Stimulated activated CD4-positive, alpha-beta T cell treated with anti-CD3 and anti-CD28 coated beads, Interleukin-1b, Interleukin-23, amount 100 ng/mL, for 1 hour (primary cell): ENCODE measurements at places on chromosomes 7 and 10.

GRCh38 chr10:84341983-84342382 lies 13.6 kb downstream of the CCSER2 start:
- no peak for DNase-seq

- no peak for DNase-seq
Observed at GRCh38 chr10:48599830-48600134, 5.1 kb downstream of the ARHGAP22 start.

DNA sequence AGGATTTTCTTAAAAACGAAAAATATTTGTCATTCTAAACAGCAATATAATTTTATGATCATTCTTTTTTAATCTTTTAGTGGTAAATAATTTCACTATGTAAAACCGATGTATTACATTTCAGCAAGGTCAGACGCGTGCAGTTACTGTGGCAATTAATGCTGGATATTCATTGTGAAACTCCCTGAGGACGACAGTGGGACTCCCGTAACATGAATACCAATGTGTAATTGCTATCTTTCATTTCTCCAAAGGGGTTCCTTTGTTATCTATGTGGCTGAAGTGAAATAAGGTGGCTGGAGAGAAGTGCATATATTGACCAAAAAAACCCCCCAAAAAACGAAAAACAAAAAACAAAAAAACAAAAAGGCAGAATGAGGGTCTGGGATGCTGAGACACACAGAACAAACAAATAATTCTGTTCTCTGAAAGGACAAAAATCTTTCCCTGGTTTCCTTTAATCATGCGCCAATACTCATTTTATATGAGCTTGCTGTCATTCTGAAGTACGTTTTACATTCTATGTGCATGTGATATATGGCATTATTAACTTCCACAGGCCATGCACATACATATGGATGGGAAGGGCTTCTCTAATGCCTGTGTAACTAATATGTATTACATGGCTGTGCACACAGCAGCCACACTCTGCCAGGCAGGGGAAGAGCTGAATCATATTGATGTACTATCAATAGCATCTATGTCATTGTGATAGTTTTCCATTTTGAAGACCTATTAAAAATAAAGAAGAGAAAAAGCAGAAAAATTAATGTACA lies 161.4 kb downstream of the RAPGEF5 start:
- DNase-seq, result no peak

- no peak for DNase-seq
Observed at GRCh38 chr10:27153845-27154193, 365 bp downstream of the YME1L1 start.

GRCh38 chr10:33032654-33033151 lies 74.7 kb upstream of the ITGB1 start:
- no peak for DNase-seq

- no peak for DNase-seq
Observed at GRCh38 chr10:78700816-78701520, 367.8 kb upstream of the ZMIZ1 start.

GRCh38 chr7:89049043-89049442 lies 253.5 kb upstream of the TEX47 start:
- DNase-seq, result no peak

GRCh38 chr7:43054052-43054722 lies 58.3 kb upstream of the HECW1 start:
- DNase-seq, result no peak

DNA sequence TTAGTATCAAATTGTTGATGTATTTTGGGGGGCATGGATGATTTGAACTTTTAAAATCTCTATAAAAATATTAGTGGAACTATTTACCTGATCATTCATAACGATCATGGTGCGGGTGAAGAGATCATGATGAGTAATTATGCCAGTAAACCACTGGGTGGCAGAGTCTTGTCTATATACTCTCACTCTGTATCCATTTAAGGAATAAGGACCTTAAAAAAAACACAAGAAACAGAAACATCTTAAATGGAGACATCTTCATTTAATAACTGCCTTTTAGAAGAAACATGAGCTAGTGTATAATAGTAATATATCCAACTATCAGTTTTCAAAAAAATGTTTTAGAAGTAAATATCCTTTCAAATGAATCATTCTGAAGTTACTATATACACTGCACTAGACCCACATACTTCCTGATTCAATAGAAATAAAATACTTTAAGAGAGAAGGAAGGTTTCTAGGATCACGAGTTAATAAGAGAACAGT lies 84.0 kb downstream of the NRBF2 start:
- no peak for DNase-seq

- no peak for DNase-seq
Observed at GRCh38 chr10:30432622-30433305, 1.2 kb upstream of the MAP3K8 start.

DNA sequence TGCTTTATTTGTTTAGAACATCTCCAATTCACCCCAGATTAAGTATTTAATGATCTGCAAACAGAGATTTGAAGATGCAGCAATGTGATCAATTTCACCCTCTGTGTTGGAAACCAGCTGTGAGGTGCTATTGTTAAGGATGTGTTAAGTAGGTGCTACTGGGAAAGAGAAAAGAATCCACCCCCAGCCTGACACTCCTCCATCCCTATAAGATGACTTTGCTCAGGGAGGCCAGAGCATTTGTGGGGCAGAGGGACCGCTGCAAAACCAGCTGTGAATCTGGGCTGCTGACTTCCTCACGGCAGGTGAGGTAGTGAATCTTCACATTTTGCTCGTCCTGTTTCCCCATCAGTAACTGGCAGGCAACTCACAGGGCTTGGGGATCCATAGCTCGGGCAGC lies 297.5 kb downstream of the GFRA1 start:
- no peak for DNase-seq

DNA sequence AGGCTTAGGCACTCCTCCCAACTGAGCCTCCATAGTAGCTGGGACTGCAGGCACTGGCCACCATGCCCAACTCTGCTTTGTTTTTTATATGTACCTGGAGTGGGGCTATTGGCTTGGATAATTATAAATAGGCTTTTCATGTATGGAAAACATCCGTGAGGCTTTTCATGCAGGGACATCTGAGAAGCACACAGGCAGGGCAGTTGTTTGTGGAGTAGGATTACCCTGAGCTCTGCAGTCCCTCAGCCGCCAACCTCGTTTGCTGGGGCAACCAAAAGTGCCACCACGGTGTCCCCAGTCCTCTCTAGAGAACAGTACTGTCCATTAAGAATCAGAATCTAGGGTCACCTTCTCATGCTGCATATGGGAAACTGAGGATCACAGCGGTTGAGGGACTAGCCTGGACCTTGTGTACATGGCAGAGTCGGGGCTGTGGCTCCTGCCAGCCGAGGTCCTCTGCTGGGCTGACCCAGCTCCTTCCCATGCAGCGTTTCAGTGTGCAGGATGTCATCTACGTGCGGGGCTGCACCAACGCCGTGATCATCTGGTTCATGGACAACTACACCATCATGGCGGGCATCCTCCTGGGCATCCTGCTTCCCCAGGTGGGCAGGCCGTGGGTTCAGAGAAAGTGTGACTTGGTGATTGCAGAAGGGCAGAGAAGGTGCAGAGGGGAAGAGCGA lies 54.5 kb downstream of the TSPAN15 start:
- DNase-seq, result no peak

DNA sequence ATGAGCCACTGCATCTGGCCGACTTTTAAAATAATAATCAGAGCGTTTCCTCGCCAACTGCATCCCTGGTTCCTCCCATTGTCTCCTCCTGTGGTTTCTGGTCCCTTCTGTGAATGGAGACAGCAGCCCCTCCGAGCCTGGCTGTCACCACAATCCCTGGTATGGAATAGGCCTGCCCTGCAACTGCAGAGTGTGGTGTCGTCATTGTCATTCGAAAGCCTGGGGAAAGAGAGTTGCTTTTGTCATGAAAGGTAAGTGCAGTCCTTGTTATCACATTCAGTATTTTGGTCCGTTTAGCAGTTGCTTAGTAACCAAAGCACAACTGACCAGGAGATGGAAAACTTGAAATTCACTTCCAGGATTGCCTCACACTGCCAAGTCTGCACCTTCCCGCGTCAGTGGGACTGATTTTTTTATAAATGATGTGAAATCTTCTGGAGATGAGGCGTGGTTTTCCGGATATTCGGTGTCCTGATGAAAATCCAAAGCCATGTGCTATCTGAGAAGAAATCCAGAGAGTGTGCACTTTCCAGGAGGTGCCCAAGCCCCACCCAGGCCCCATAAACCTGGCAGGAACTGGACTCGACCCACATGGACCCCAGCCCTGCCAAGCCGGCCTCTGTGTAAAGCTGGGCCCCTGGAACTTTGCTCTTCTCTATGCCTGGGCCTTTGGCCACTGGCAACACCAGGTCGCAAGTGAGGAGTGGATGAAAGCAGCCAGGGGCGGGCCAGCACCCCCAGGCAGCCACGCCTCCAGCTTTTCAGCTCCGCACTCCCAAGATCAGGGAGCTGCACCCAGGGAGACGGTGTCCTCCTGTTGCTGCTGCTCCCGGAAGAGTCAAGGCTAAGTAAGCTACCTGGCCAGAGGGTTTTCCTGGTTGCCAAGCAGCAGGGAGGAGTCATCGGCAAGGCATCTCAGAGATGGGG lies 133.7 kb upstream of the SH2B2 start:
- no peak for DNase-seq

GRCh38 chr7:22317632-22318031 lies 39.3 kb downstream of the RAPGEF5 start:
- DNase-seq, result no peak

GRCh38 chr10:6409971-6410643 lies 170.0 kb downstream of the PRKCQ start:
- DNase-seq, result peak; percentile 6

DNA sequence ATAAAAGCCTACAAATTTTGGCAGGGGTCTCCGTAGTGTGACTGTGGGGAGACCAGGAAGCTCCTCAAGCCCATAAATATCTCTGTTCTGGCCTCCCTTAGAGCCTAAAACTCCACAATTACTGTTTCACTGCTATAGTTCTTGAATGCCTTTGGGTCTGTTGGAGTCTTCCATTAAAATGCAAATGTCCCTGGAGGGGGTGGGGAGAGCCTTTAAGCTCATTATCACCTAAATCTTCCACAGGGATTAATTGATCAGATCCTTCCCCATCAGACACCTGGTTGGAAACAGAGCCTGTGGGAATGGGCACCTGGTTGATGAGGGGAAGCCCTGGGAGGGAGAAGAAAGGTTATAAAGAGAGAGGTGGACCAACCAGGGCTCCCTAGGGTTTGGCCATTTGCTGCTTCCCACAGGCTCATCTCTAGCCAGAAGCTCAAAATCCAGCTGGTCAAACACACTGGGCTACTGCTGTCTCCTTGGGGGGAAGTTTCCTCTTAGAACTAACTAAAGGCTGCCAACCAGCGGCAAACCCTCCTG lies 718.2 kb downstream of the LRMDA start:
- no peak for DNase-seq

GRCh38 chr10:6678211-6678803 lies 98.2 kb upstream of the PRKCQ start:
- DNase-seq, result peak; percentile 27

DNA sequence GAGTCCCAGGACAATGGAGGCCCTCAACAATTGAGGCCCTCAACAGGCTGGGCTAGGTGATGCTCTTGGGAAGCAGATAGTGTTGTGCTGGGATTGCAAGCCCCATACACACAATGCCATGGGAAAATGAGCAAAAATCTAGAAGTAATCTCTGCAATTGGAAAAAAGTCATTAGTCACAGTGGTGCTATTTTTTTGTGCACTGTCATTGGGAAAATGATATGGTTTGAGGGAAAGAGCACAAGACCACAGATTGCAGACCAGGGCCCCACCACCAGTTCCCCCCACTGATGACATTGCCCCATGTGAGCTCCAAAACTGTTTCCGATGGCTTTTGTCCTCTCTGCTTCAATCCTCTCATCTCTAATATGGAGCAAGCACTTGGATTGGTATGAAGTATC lies 1.9 kb downstream of the KCTD7 start:
- no peak for DNase-seq

GRCh38 chr10:308101-308500 lies 172.8 kb downstream of the ZMYND11 start:
- DNase-seq, result no peak

- no peak for DNase-seq
Observed at GRCh38 chr7:157461573-157462418, 125.0 kb downstream of the DNAJB6 start.

DNA sequence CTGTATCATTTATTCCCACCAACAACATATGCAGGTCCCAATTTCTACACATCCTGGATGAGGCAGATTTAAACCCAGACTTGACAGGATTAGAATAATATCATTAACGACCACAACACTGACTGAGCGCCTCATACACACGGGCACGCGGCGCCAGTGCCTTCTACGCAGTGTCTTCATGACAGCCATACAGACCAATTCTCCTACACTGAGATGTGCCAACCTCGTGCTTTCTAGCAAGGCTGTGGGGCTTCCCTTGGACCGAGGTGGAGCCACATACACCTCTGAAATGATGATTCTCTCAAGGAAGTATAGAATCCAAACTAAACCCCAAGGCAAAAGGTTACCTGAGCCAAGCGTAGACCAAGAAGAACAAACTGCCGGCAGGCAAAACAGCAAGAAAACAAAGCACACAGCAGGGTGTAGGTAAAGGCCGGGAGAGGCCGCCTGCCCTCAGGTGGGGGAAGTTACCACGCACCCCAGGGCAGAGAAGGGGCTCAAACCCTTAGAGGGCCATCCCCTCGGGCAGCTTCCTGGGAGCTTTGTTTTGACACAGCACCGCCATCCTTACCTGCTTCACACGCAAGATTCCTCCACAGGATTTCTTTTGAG lies 75.8 kb downstream of the DLG5 start:
- no peak for DNase-seq

- DNase-seq, result no peak
Observed at GRCh38 chr7:156005202-156005691, 193.0 kb upstream of the SHH start.

DNA sequence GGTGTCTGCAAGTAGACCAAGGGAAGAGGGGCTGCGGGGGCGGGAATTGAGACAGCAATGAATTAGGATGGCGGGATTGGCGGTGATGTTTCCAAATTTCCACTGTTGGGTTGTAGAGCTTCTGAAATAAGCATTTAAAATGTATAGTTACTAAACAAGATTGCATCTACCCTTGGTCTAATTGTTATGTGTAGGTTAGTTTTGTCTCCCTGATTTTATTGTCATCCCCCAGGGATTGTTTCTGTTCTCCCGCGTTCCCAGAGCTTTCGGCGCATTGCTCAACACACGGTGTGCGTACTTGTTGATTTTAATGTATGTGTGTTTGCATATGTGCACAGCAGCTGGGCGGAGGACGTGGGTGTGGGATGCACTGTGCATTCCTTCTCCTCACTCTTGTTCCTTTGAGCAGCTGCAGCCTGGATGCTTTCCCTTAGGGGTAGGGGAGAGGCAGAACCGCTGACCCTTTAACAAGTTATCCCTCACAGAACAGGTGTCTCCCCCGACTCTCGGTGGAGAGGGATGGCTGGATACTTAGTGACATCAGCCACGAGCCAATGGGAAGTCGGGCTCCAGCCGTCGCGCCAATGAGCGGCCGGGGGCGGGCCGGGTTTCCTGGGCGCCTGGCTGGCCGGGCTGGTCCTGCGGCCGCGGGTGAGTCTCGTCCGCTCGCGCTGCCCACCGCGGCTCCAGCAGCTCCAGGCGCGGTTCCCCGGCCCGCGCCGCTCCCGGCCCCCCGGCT lies at the start of gene TSPAN33:
TSS of gene TSPAN33 (plus strand) at position 613 of the 739 bp plus-strand sequence. CDS start 274 bp downstream, outside the sequence.
- DNase-seq, result peak; percentile 18
